Natural killer cell (primary cell): ENCODE measurements at places on chromosomes 1 and 21. TPM values are rescaled to one million over a fixed set of nuclear protein-coding genes. Genes with fewer than 3 reads are reported as not detected.

SHISA4 gene
- total RNA-seq: not detected

VSIG8 gene
- not detected for total RNA-seq

DNA sequence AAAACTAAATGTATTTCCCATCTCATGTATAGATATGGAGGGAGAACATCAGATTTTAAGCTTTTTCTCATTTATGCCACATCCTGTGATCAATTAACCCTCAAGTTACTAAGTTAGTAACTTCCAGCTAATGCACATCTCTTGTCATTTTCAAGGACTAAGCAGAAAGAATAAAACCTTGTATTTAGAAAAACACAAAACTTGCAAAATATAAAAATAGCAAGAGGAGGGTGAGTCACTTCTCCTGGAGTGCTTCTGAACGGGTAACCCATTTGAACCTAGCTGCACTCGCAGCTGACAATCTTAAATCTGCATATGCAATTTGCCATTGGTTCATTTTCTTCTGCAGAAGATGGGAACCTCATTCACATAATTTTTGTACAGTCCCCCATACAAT, 500.5 kb downstream of the SETD4 start:
- H3K36me3 ChIP-seq: no peaks in the 10 kb centered on the region
- H3K4me1 ChIP-seq: no peaks in the 10 kb centered on the region
- H3K4me3 ChIP-seq: no peak overlapping the region
- no peak for DNase-seq

DNA sequence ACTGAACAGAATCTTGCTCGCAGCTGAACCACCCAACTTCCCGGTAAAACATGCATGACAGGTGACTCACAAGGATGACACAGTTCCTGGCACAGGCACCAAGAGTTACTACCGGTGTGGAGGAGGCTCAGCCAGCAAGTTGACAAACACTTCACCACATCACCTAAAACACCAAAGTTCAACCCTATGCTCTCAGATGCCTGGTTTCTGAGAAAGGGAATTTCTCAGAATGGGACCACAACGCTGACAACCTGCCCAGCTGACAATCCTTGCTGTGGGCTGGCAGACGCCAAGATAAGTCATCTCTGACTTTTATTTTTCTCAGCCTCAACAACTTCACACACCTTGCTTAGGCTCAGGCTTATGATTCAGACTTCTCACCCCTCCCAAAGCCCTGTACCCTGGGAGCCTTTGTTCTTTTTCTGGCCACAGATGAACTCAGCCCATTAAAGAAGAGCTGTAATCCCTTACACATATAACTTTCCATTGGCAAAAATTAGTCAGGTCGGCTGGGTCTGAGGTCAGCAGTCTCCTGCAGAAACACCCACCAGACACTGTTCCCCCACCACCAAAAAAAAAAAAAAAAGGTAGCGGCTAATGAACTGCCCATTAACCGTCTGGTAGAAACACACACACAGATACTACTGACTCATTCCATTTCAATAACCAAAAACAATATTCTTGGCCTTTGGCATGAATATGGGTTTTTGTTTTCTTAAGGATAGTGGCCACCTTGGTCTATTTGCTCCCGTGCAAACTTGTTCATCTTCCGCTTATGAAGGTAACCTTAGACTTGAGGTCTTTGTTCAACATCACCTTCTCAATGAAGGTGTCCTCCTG, 10.8 kb upstream of the TIAM1 start:
- peak overlapping the region; percentile 48 for H3K27ac ChIP-seq
- no peaks in the 10 kb centered on the region for H3K27me3 ChIP-seq

- H3K4me1 ChIP-seq: no peaks in the 10 kb centered on the region
- H3K27me3 ChIP-seq: no peaks in the 10 kb centered on the region
- no peak overlapping the region for H3K4me3 ChIP-seq
- H3K27ac ChIP-seq: no peak overlapping the region
Observed at GRCh38 chr1:92822879-92823278, 9.0 kb upstream of the RPL5 start.

DNA sequence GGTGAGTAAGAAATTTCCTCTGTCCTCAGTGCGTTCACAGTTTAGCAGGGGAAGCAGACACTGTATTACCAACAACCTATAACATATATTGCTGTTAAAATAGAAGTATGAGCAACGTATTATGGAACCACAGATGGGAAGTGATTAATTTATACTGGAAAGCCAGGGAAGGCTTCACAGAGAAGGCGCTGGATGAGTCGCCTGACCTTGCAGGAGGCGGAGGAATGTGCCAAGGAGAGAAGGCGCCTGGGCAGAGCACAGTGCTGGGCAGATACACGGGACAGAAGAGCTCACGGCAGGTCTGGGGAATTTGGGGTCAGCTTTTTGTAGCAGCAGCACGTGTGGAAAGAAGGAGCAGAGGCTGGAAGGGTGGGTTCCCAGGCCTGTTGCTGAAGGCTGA, 116.3 kb downstream of the DHRS3 start:
- no peak for DNase-seq
- H3K36me3 ChIP-seq: peaks cover 24% of the 10 kb centered on the region
- H3K4me1 ChIP-seq: no peaks in the 10 kb centered on the region
- H3K27me3 ChIP-seq: no peaks in the 10 kb centered on the region
- no peak overlapping the region for H3K4me3 ChIP-seq
